Kidney epithelial cell (primary cell): ENCODE measurements at places on chromosomes 3 and 15. TPM values are rescaled to one million over a fixed set of nuclear protein-coding genes. Genes with fewer than 3 reads are reported as not detected.

MST1 gene
- 12.4 and 21.6 TPM in 2 replicates for total RNA-seq

GOLGA6L7 gene
- not detected in 2 replicates for total RNA-seq

IL17RE gene
- 2.8 and 3.6 TPM in 2 replicates for total RNA-seq

TM6SF1 gene
- total RNA-seq, result 17.4 and 21.4 TPM in 2 replicates

WDR93 gene
- total RNA-seq, result 0.25 and 0.41 TPM in 2 replicates

SIDT1 gene
- total RNA-seq, result 0.04 and 0.14 TPM in 2 replicates

MUC13 gene
- total RNA-seq, result not detected in 2 replicates

CP gene
- total RNA-seq, result 0.07 TPM in 1 of 2 replicates, not detected in the other

SLC25A20 gene
- total RNA-seq, result 6.9 and 12.3 TPM in 2 replicates

HYAL1 gene
- total RNA-seq, result 0.14 TPM in 1 of 2 replicates, not detected in the other

ZFYVE19 gene
- total RNA-seq, result 21.8 and 34.7 TPM in 2 replicates

FANCD2OS gene
- total RNA-seq, result not detected in 2 replicates

SNURF gene
- total RNA-seq, result 1.4 and 2.5 TPM in 2 replicates

FEZF2 gene
- total RNA-seq, result not detected in 2 replicates

CTXN2 gene
- 0.14 TPM in 1 of 2 replicates, not detected in the other for total RNA-seq

NOX5 gene
- total RNA-seq, result 0.17 and 0.75 TPM in 2 replicates

GOLGA8G gene
- not detected in 2 replicates for total RNA-seq

ARID3B gene
- 13.1 and 13.4 TPM in 2 replicates for total RNA-seq

CHRNA3 gene
- 0.07 and 0.46 TPM in 2 replicates for total RNA-seq

ELL3 gene
- 1.3 and 3.5 TPM in 2 replicates for total RNA-seq

TICRR gene
- total RNA-seq, result 1.7 and 2.2 TPM in 2 replicates

DISP2 gene
- total RNA-seq, result 2.2 and 3.2 TPM in 2 replicates

RASGRF1 gene
- total RNA-seq, result 0.48 and 1.4 TPM in 2 replicates

CHSY1 gene
- total RNA-seq, result 21.1 and 22.9 TPM in 2 replicates

DPPA2 gene
- total RNA-seq, result not detected in 2 replicates

GNAT1 gene
- total RNA-seq, result not detected in 2 replicates

ZNF860 gene
- 1.3 and 2.2 TPM in 2 replicates for total RNA-seq

GTPBP8 gene
- total RNA-seq, result 18.7 and 22.8 TPM in 2 replicates

RGMA gene
- total RNA-seq, result 0.29 and 1.0 TPM in 2 replicates

STRIT1 gene
- not detected in 2 replicates for total RNA-seq

CSTA gene
- not detected in 2 replicates for total RNA-seq

MYH15 gene
- 0.07 TPM in 1 of 2 replicates, not detected in the other for total RNA-seq

IGSF11 gene
- total RNA-seq, result not detected in 2 replicates

PCOLCE2 gene
- total RNA-seq, result 1.7 and 3.4 TPM in 2 replicates

NR2F2 gene
- total RNA-seq, result 19.1 and 22.9 TPM in 2 replicates
